ENCODE measurements at places on chromosomes 4 and X.

GRCh38 chrX:109187473-109188168 lies 294.3 kb downstream of the GUCY2F start:
- no peak for DNase-seq

DNA sequence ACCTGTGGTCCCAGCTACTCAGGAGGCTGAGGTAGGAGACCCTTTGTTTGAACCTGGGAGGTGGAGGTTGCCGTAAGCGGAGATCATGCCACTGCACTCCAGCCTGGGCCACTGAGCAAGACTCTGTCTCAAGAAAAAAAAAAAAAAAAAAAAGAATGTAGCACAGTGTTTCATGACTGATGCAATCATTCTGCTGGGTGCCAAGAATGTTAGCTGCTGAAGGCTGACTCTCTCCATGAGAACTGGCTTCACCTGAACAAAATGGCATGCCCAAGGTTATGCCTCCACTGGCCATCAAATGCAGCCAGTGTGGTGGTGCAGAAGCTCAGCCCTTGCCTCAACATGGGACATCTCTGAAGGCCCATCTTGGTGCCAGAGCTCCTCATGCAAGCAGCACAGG lies 412.1 kb downstream of the ADAM29 start:
- DNase-seq: no peak

DNA sequence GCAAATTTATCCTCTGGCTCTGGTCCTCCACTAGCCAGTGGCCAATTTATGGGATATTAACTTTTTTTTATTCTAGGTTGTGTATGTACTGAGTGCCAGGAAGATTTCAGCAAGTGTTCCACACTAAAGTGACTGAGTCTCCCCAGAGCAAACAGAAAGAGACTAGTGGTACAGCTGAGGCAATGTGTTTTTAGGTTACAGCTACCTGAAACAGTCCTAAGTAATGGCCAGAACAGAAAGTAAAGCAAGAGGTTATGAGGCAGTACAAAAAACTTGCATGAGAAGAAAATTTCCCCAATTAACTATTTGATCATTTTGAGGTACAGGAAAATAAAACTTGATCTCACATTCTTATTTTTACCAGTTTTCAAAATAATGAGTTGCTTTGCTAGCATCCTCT lies 31.2 kb downstream of the PRDM8 start:
- no peak for DNase-seq

DNA sequence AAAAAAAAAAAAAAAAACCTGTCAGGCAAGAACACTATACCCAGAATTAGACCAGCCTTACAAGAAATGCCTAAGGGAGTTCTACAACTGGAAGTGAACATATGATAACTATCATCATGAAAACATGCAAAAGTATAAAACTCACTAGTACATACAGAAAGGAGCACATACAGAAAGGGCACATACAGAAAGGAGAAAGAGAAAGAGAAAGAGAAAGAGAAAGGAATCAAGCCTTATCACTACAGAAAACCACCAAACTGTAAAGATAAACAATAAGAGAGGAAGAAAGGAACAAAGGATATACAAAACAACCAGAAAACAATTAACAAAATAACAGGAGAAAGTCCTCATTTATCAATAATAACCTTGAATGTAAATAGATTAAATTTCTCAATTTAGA lies 50.4 kb downstream of the PHKA1 start:
- no peak for DNase-seq

GRCh38 chrX:70434352-70434866 lies 10.2 kb upstream of the DLG3 start:
- no peak for DNase-seq

DNA sequence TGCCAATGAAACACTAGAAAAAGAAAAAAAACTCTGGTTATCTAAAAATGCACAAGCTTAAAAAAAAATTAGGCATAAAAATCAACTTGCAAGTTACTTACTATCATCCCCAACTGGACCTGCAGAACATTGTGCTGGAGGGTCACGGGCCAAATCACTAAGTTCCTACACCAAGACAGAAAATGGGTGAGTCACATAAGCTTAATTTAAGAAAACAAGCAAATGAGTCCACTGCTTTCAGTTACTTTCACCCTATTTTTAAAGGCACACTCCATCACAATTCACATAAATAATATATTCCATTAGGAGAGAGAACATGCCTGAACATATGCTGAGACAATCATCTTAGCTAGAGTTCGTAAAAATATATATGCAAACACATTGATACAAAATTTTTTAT lies 17.7 kb downstream of the UBE2D3 start:
- DNase-seq: no peak

DNA sequence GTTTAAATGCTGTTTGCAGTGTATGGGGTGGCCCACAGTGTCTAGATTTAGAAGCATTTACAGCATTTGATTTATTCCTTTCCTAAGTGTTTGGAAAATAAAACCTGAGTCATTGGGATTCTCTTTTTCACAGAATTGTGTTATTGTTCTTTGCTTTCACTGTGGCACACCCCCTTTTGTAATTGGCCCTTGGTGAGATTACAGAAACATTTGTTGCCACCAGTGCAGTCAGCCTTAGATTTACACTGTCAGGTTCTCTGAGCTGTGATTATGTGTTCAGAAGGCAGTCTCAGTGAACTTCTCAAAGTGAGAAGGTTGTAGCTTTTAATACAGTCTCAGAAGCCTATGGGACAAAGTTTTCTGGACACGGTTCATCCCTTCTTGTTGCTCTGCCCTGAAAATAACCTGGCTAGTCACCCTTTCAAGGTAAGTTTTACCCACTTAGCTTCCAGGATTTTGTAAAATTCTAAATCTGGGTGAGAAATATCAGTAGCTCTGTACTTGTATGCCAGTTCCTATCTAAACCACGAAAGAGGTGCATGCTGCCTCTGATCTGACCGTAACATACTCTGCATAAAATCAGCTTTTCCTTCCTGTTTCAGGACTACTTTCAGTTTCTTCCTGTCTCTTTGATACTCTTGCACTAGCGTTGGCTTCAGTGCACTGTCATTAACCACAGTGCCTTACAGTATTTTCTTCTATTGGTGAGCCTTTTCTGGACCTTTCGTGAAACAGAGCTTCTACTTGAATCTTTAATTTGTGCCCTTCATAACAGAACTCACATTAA lies 12.6 kb downstream of the RUFY3 start:
- peak; percentile 81 for DNase-seq

DNA sequence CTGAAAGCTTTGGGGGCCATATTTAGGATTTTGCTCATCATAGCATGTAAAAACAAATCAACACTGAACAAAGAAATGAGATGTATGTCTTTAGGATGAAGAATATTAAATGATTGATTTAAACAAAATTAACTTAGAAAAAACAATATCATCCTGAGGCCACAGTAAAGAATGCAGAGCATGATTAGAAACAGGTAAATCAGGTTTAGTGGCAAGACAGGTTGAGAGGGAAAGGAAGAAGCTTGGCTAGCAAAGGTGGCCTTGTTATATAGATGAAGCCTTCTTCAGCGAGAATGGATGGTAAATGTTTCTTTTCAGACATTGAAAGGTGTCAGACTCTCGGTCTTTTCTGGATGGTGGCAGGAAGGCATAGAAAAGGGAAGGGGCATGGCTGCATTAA lies 11.9 kb upstream of the MAGEB16 start:
- no peak for DNase-seq

- DNase-seq: no peak
Observed at GRCh38 chrX:110086916-110087484, 84.1 kb downstream of the TMEM164 start.

DNA sequence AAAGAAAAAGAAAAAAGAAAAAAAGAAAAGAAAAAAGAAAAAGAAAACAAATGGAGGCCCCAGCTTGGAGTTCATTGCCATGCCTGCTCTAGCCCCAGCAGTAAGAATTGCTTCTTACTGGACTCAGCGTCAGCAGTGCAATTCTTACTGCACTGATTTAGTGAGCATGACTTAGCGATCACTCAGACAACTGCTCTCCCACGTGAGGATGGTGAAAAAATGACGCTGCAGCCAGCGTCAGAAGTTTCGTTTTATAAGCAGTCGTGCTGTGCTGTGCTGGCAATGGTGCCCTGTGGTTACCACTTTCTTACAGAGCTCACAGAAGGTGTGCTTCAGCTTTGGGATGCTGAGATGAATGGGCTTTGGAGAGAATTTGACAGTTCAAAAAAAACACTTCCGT lies 68.3 kb upstream of the DDX3X start:
- DNase-seq: peak; percentile 70

DNA sequence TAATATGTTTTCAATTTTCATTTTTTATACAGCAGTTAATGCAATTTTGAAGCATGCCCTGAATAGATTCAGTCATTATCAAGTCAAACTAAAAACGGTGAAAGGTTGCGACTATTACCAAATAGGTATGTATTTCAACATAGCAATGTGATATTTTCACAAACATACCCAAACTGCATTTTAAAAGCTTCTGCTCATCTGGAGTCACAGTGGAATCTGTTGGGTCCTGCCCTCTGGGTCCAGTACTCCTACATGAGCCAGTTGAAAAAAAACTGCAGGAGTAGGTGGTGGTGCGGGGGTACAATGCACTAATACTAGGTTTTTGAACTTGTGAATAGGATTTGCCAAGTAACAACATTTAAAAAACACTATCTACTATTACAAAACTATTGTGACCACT lies 938 bp downstream of the GPR34 start:
- DNase-seq: no peak

DNA sequence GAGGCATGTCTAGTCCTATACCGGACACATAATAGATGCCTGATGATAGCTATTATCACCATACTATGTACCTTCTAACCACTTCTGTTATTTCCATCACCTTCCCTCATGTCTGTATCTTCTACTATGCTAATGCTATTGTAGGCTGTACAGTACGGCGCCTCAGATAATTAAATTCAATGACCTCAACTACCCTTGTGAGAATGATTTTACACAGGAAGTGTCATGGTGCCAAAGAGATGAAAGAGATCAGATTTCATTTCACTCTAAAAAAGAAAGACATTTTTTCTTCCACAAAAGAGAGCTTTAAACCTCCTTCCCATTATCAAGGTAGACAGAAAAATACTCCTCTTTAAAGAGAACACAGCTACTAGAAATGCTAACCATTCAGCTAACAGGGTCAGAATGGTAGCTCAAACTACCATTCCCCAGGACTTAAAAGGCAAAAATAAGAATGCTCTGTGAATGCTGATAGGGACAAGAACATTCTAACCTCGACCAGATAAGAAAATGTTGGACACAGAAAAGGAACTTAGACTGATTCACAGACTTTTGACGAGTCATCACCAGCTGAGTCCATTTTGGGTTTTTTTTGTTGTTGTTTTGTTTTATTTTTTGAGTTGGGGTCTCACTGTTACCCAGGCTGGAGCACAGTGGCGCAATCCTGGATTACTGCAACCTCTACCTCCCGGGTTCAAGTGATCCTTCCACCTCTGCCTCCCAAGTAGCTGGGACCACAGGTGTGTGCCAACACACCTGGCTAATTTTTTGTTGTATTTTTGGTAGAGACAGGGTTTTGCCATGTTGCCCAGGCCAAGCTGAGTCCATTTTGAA lies 99.2 kb upstream of the RAPGEF2 start:
- DNase-seq: no peak

GRCh38 chr4:70739496-70740337 lies 18.0 kb downstream of the RUFY3 start:
- no peak for DNase-seq

DNA sequence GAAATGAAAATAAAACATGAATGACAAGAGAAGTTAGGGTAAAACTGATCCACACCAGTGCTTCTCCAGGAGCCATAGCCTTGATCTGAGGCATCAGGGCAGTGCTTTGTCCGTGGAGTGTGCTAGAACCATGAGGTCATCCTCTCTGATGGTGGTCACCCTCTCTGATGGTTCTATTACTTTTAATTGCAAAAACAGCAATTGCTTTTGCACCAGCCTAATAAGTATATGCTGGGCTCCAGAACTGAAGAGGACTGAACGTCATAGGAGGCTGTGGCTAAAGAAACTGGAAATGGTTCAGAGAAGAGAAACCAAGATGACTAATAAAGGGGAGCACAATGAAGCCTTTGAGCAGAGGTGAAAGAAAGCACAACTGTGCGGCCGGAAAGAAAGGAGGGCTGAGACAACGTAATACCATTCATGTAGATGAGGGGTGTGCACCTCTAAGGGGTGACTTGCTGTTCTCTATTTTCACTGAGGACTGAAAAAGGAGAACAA lies 17.0 kb upstream of the TMEM154 start:
- DNase-seq: peak; percentile 86

DNA sequence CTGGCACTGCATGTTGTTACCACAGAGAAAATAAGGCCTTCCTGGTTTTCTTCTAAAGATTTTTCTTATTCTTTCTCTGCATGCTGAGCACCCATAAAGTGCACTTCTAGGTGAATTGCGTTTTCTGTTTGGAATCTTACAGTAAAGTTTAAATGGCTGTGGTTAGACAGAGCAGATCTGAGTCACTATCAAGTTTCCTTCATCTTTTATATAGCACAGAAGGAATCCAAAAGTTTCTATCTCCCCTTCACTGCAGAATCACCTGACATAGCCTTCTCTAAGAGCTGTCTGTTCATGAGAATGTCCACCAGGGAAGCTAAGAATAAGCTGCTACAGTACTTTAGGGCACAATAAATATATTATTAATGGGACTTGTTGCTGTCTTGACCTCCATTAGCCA lies 455.5 kb upstream of the FAM241A start:
- no peak for DNase-seq

DNA sequence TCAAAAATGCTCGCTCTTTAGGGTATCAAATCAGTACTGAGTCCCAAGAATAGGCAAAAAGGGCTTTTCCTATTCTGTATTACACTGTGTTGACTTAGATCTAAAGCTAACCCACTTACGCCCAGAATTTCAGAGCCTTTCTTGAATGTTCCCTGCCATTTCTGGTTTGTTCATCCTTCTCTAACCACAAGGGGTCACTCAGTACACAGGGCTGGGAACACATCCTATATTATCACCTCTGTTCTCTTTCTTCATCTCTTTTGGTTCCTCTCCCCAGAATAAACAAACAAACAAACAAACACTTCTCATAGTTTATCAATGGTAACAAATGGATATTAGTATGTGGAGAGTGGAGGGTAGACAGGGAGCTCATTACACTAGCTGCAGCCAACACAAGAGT lies 25.5 kb upstream of the MORC4 start:
- DNase-seq: peak; percentile 24

DNA sequence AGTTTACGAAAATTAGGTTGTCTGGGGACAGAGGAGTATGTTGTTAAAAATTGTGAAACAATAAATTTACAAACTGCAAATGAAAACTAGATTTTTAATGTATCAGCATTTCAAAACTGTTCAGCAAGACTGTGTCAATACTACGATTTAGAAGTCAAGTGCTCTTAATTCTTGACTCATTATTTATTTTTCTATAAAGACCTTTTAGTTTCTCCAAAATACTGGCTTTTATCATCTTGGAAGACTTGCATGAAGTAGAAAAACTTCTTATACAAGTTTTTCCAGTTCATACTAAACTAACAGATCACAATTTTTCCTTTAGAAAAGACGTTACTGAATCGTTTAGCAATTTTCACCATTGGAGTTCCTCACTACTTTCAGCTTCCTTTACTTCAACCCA lies 231.4 kb downstream of the PPP3CA start:
- no peak for DNase-seq

DNA sequence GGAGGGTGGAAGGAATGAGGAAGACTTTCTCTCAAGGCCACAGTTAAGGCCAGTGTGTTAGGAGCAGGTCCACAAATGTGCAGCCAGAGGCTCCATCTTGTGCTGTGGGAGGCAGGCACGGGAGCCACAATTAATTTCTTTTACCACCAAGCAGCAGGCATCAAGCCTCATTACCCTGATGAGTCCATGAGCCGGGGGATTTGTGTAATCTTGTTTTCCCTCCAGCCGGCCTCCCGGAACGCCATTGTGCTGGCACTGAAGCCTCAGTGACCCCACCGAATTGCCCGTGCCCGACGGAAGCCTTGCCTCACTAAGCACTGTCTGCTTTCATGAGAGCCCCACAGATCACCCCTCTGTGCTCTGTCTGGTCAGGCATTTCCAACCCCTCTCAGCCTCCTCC lies 154.7 kb upstream of the STX18 start:
- no peak for DNase-seq

All from B cell (primary cell).